Stimulated activated CD4-positive, alpha-beta T cell treated with anti-CD3 and anti-CD28 coated beads, Interleukin-1b, Interleukin-23, amount 100 ng/mL, for 4 hours (primary cell): ENCODE measurements at places on chromosomes 1 and 21.
A peak's percentile ranks its signal among the peaks of the same experiment; 100 is the strongest.

GRCh38 chr21:28746166-28746565 lies 246.5 kb downstream of the LTN1 start:
- DNase-seq = no peak

DNA sequence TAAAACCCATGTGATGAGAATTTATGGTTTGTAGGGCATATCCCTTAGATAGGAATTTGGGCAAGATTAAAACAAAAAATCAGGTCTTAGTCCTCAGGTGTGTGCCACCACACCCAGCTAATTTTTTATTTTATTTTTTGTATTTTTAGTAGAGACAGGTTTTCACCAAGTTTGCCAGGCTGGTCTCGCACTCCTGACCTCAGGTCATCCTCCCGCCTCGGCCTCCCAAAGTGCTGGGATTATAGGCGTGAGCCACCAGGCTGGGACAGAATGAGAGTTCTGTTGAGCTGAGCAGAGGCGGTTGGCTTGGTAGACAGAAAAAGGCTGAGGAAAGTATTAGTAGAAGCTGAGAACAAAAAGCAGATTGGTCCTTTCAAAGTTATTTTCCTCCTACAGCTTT lies 43.8 kb upstream of the EDARADD start:
- DNase-seq = no peak

DNA sequence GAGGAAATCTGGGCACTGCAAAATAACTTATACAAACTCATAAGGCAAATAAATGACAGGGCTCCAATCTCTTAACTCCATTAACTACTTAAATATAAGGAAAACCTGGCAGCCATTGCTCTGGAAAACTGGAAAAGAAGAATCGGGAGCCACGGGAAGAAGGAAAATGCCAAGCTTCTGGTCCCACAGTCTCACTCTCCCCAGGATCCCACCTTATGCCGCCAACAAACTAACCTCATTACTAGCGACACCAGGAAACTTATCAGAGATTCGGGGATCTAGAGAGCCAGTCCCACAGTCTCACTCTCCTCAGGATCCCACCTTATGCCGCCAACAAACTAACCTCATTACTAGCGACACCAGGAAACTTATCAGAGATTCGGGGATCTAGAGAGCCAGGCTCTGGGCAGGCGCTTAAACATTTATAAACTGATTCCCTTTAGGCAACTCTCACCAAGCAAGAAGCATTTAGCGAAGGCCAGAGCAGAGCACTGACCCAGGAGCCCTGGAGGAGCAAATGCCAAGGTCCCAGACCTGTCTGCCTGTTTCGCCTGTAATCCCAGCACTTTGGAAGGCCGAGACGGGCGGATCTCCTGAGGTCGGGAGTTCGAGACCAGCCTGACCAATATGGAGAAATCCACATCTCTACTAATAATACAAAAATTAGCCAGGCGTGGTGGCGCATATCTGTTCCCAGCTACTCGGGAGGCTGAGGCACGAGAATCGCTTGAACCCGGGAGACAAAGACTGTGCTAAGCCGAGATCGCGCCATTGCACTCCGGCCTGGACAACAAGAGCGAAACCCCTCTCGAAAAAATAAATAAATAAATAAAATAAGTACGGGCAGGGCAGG lies 720 bp downstream of the PSMB2 start:
- no peak for DNase-seq

GRCh38 chr1:25794325-25794724 lies 5.7 kb upstream of the SELENON start:
- DNase-seq = no peak

GRCh38 chr1:10528066-10529014 lies 53.6 kb downstream of the PEX14 start:
- no peak for DNase-seq

- DNase-seq = no peak
These were observed 27.7 kb upstream of the ATP5PO start for GRCh38 chr21:33943293-33943692.

- no peak for DNase-seq
These were observed 24.6 kb upstream of the ENAH start for GRCh38 chr1:225677350-225678124.

DNA sequence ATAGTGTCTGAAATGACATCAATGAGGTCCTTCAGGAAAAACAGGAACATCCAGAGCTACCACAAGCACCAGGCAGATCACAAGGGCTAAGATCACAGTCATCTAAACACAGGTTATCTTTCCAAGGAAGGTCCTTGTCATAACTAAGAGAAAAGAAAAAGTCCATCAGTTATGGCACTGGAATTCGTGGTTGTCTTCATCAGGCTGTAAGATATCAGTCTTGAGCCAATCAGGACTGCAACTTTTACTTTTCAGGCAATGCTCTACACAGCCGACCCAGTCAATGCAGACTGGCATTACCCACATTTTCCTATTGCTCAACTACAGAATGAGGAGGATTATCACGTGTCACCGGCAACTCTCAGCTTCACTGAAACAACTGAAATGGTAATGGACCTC lies 26.4 kb downstream of the SORT1 start:
- DNase-seq = no peak

GRCh38 chr1:222283147-222283768 lies 264.6 kb downstream of the HHIPL2 start:
- DNase-seq = no peak

- DNase-seq = no peak
These were observed 18.5 kb downstream of the PIK3R3 start for GRCh38 chr1:46113948-46114347.

GRCh38 chr1:218659911-218660677 lies 315.0 kb downstream of the TGFB2 start:
- no peak for DNase-seq

DNA sequence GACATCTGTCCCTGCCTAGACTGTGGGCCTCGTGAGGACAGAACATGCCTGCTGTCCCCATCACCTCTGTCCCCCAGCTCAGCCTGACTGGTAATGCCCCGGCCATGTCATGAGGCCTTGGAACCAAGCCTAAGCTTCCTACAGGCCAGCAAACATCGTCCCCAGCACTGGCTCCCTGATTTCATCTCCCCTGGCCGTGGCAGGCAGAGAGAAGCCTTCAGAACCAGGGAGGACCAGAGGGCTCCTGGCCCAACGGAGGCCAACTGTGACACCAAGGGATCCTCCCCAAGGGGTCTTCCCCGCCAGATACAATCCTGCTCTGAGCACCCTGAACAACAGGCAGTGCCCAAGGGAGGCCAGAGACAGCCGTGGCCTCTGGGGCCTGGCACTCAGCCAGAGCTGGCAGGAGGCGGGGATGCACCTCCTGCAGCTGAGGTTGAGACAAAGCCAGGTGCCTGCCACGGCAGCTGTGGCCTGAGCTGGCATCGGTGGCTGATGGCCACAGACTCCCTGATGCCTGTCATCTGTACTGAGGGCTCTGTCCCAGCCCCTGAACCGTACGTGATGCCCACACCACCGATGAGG lies 9.9 kb upstream of the NPHP4 start:
- no peak for DNase-seq

- DNase-seq = no peak
These were observed 30.2 kb downstream of the ADAMTS5 start for GRCh38 chr21:26936641-26937040.

GRCh38 chr1:6148497-6149241 lies 31.5 kb downstream of the CHD5 start:
- DNase-seq = peak; percentile 75

GRCh38 chr1:86714159-86714558 lies 9.8 kb downstream of the SH3GLB1 start:
- no peak for DNase-seq

- no peak for DNase-seq
These were observed 884 bp downstream of the LHX4 start for GRCh38 chr1:180230791-180231505.

DNA sequence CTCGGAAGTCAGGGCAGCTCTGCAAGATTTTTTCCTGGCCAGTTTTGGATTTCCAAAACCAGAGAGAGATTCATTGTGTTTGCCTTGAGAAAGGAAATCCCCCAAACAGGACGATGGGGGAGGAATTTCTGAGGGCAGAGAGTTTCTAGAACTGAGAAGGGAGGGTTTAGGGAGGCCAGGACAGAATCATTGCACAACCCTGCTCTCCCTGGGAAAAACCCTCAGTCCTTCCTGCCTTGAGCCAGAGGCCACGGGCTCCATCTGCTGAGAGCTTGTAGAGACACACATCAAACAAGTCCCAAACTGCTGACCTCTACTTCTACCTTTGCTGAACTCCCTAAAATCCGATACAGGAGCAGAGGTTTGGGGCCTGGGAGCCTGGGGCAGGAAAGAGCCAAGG lies 99.7 kb downstream of the NMNAT2 start:
- no peak for DNase-seq

DNA sequence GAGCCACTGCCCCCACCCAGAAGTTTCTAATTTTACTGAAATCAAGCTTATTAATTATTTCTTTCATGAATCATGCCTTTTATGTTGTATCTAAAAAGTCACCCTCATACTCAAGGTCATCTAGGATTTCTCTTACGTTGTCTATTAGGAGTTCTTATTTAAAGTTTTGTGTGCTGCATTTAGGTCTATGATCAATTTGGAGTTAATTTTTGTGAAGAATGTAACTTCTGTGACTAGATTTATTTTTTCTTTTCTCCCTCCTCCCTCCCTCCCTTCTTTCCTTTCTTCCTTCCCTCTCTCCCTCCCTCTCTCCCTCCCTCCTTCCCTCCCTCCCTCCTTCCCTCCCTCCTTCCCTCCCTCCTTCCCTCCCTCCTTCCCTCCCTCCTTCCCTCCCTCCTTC lies 317.6 kb downstream of the PLA2G4A start:
- DNase-seq = no peak

- DNase-seq = no peak
These were observed 276.9 kb downstream of the MATN1 start for GRCh38 chr1:30446508-30446907.

DNA sequence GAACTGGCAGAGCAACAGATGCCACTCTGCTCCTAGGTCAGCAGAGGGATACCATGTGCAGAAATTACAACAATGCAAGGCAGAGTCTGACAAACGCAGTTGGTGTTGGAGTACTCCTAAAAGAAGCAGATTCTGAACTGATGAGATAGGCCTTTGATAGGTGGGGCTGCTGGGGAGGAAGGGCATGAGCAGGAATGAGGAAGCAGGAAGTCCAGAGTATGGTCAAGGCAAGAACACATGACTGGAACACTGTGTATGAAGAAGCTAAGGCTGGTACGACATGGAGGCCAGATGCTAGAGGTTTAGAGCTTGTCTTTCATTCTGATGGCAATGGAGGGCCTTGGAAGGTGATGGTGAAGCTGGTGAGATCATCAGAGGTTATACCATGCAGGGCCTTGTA lies 11.5 kb upstream of the THRAP3 start:
- DNase-seq = no peak

DNA sequence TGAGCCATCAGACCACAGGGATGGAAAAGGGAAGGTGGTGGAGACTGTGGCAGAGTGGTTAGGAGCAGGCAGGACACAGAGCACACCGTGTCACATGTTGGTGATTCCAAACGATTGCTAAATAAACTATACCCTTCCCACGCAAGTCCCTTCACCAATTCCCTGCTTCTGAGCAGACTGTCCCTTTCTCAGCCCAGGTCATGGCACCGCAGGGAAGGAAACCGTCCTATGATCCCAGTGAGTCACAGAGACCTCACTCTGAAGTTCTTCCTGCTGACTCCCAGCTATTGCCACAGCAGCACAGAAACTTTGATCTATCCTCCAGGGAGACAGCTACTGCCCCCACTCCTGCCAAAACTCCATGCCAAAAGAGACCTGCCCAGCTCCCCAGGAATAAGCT lies 19.2 kb downstream of the RIMS3 start:
- DNase-seq = no peak

GRCh38 chr1:52296345-52296744 lies 69.7 kb downstream of the CC2D1B start:
- DNase-seq = no peak

DNA sequence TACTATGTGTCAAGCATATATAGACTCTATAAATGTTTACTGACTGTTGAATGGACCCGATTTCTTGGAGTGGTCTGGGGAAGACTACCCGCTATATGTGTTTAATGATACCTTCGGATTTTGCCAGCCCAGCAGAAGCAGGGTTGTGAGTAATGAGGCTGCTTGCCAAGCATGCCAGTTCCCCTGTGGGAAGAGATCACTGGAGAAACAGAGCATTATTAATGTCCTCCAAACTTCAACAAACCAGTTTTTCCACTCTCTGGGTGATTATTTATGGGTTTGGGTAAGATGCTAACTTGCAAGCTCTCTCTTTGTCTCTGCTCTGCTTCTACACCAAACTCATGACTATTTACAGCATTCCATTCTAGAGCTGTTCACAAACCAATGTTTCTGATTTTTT lies 25.1 kb upstream of the PHGDH start:
- DNase-seq = no peak
